ENCODE measurements at places on chromosomes 2 and 18.
A peak's percentile ranks its signal among the peaks of the same experiment; 100 is the strongest.

DNA sequence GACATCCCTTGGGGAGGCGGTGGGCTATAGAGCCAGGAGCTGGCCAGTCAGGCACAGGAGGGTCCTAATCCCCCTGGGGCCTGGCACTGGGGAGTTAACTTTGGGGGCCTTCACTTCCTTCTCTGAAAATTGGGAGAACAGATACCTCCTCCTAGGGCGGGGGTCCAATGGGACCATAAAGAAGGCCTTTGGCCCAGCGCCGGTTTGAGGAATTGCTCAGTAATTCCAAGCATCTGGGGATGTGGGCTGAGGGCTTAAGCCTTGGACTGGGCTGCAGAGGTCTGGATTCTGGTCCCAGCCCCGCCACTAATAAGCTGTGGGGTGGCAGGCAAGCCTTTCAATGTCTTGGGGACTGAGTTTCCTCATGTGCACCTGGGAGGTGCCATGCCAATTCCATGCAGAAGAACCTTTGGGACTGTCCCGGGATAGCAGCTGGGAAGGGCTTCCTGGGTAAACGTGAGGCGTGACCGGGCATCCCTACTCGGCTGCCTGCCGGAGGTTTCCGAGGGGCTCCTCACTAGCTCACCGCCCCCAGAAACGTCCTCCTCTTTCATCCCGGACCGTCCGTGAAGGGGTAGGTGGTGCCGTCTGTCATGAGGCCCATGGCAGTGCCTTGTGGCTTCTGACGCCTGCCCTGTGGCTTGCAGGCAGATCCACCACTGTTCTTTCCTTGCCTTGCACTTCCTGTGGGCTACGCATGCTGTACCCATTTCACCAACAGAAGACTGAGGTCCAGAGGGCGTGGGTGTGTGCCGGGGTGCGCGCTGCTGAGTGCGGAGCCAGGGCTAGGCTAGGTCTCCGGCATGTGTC, 67.4 kb upstream of the HPCAL1 start:
- peaks cover 2% of the 10 kb centered on the region for H3K27me3 ChIP-seq
- H3K4me1 ChIP-seq, result peaks cover 5% of the 10 kb centered on the region
- no peaks in the 10 kb centered on the region for H3K36me3 ChIP-seq

GRCh38 chr2:69149631-69150215, 136.7 kb downstream of the ANTXR1 start:
- H3K27me3 ChIP-seq, result peaks cover 5% of the 10 kb centered on the region
- no peak overlapping the region for H3K27ac ChIP-seq
- no peak overlapping the region for H3K4me3 ChIP-seq
- H3K36me3 ChIP-seq, result no peaks in the 10 kb centered on the region

DNA sequence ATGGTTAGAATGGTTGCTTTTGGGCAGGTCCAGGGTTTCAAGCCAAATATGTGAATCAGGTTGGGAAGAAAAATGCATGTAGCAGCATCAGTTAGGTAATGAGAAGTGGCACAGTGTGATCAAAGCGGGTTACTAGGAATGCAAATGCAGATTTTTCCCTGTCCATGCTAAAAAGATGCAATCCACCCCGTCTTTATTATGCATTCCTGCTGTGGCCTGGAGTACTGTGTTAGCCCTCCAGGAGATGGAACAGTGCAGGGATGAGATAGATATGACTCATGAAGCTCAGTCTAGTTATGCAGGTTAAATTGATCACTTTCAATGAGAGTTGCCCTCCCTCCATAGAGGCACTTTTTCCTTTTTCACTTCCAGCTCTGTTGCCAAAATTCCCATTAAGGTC, 283.8 kb downstream of the CTNNA2 start:
- H3K36me3 ChIP-seq, result no peaks in the 10 kb centered on the region
- no peak overlapping the region for H3K4me3 ChIP-seq
- no peak for DNase-seq

DNA sequence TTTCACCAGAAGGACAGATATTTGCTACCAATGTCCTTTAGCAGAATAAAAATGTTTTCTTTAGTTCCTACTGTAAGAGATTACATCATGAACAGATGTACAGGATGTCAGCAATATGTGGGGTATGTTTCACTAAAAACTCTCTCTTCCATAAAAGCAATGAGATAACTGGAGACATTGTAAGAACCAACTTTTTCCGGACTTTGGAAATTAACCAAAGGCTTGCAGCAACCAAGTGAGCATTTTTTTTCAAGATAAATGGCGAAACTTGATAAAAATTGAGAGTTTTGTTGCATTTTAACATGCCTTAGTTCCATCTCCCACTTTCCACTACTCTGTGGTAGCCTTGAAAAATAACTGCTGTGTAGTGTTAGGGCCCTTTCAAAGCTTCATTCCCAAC, 429.8 kb upstream of the CDH2 start:
- H3K4me3 ChIP-seq, result no peak overlapping the region
- H3K27me3 ChIP-seq, result no peaks in the 10 kb centered on the region
- DNase-seq, result no peak
- no peak overlapping the region for H3K27ac ChIP-seq
- H3K4me1 ChIP-seq, result no peaks in the 10 kb centered on the region

DNA sequence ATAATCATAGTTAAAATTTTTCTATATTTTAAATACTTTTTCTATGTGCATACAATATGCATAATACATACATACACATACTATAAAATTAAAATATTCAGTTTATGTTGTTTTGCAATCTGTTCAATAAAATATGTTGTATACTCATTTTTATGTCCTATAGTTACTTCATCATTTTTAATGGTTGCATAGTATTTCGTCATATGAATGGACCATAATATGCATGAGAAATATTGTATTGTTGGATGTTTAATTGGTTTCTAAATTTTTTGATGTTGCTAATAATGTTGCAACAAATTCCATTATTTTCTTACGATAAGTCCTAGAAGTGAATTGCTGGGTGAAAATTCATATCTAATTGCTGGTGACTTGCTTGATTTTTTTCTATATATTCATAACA, 211.5 kb upstream of the GCFC2 start:
- no peak overlapping the region for H3K4me3 ChIP-seq
- no peaks in the 10 kb centered on the region for H3K36me3 ChIP-seq
- no peaks in the 10 kb centered on the region for H3K4me1 ChIP-seq
- DNase-seq, result no peak
- no peak overlapping the region for H3K27ac ChIP-seq

DNA sequence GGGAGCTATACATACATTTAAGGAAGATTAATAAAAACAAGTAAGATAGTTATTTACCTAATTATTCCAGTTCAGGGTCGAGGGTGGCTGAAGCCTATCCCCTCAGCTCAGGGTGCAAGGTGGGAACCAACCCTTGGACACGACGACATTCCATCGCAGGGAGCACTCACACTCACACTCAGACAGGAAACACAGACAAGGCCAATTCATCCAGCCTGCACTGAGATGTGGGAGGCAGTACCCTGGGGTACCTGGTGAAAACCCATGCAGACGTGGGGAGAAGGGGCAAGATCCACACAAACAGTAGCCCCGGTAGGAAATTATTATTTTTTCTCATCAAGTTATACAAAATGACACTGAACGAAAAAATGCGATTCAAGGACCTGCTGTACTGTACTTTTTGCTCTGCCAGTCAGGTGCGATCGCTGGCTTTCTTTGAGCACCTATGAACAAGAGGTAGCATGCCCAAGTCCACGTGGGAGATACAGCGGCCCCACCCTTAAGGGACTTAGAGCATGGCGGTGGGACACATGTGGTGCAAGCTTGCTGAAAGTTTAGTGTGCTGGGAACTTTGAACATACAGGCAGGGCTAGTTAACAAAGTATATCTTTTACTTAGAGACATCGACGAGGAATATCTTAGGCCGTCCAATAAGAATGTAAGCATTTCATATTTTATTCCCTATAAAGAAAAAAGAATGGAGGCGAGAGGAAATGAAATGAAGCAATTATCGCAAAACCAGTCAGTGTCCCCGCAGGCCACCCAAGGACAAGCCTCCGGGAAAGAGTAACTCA, 624 bp downstream of the METTL8 start:
- peaks cover 50% of the 10 kb centered on the region for H3K36me3 ChIP-seq
- no peaks in the 10 kb centered on the region for H3K27me3 ChIP-seq
- H3K4me1 ChIP-seq, result peaks cover 31% of the 10 kb centered on the region
- peak overlapping the region; percentile 93 for H3K4me3 ChIP-seq
- H3K27ac ChIP-seq, result peak overlapping the region; percentile 96
- DNase-seq, result peak; percentile 29

GRCh38 chr2:239897596-239898235, 127.4 kb downstream of the NDUFA10 start:
- no peak for DNase-seq
- H3K4me3 ChIP-seq, result no peak overlapping the region
- H3K27ac ChIP-seq, result no peak overlapping the region
- no peaks in the 10 kb centered on the region for H3K36me3 ChIP-seq
- H3K27me3 ChIP-seq, result peaks cover 13% of the 10 kb centered on the region

GRCh38 chr2:237511433-237511832, 24.4 kb downstream of the MLPH start:
- H3K27ac ChIP-seq, result no peak overlapping the region
- H3K4me3 ChIP-seq, result no peak overlapping the region
- H3K36me3 ChIP-seq, result no peaks in the 10 kb centered on the region

GRCh38 chr2:203997980-203998809, 61.6 kb downstream of the ICOS start:
- H3K36me3 ChIP-seq, result peaks cover 5% of the 10 kb centered on the region
- peaks cover 72% of the 10 kb centered on the region for H3K4me1 ChIP-seq
- DNase-seq, result peak; percentile 21
- H3K27ac ChIP-seq, result no peak overlapping the region

- H3K36me3 ChIP-seq, result peaks cover 17% of the 10 kb centered on the region
- no peak for DNase-seq
- no peak overlapping the region for H3K27ac ChIP-seq
- no peak overlapping the region for H3K4me3 ChIP-seq
- H3K27me3 ChIP-seq, result no peaks in the 10 kb centered on the region
Measured at GRCh38 chr2:24762518-24762917, 30.7 kb downstream of the PTRHD1 start.

- H3K4me3 ChIP-seq, result no peak overlapping the region
- peaks cover 39% of the 10 kb centered on the region for H3K27me3 ChIP-seq
- H3K36me3 ChIP-seq, result peaks cover 2% of the 10 kb centered on the region
- peaks cover 13% of the 10 kb centered on the region for H3K4me1 ChIP-seq
Measured at GRCh38 chr2:144516981-144517865, 2.7 kb downstream of the ZEB2 start.

- H3K36me3 ChIP-seq, result no peaks in the 10 kb centered on the region
- H3K27ac ChIP-seq, result no peak overlapping the region
- H3K27me3 ChIP-seq, result no peaks in the 10 kb centered on the region
- peaks cover 8% of the 10 kb centered on the region for H3K4me1 ChIP-seq
- H3K4me3 ChIP-seq, result no peak overlapping the region
Measured at GRCh38 chr18:13363359-13363758, 144.8 kb downstream of the LDLRAD4 start.

DNA sequence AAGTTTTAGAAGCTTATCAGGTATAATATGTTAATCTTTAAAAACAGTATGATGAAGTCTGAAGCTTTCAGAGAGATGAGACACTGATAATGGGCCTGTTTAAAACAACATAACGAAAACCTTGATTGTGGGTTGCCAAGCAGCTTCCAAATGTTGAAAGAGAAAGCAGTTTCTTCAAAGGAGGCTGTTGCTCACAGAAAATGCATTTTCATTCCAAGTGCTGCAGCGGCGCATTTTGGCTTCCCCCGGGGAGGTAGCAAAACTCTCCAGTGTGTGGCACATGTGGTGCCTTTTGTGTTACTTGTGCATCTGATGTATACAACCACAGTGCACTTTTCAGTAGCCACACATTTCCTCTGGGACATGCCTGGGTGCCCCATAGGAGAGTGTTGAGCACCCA, 66.1 kb downstream of the TMEFF2 start:
- no peak for DNase-seq
- H3K36me3 ChIP-seq, result no peaks in the 10 kb centered on the region
- H3K27me3 ChIP-seq, result no peaks in the 10 kb centered on the region
- no peak overlapping the region for H3K27ac ChIP-seq
- H3K4me1 ChIP-seq, result no peaks in the 10 kb centered on the region
- H3K4me3 ChIP-seq, result no peak overlapping the region

GRCh38 chr2:37895140-37895539, 29.9 kb upstream of the RMDN2 start:
- H3K36me3 ChIP-seq, result no peaks in the 10 kb centered on the region
- H3K27ac ChIP-seq, result no peak overlapping the region
- H3K4me1 ChIP-seq, result peaks cover 17% of the 10 kb centered on the region
- DNase-seq, result no peak

- H3K27me3 ChIP-seq, result no peaks in the 10 kb centered on the region
- H3K4me1 ChIP-seq, result peaks cover 27% of the 10 kb centered on the region
- DNase-seq, result no peak
- peaks cover 14% of the 10 kb centered on the region for H3K36me3 ChIP-seq
- H3K27ac ChIP-seq, result no peak overlapping the region
Measured at GRCh38 chr2:200403814-200404213, 97.3 kb downstream of the SPATS2L start.

GRCh38 chr2:75751360-75751759, 40.6 kb upstream of the GCFC2 start:
- no peak overlapping the region for H3K27ac ChIP-seq
- DNase-seq, result no peak
- no peaks in the 10 kb centered on the region for H3K4me1 ChIP-seq

GRCh38 chr2:227939271-227940027, 68.0 kb downstream of the DAW1 start:
- DNase-seq, result no peak
- no peaks in the 10 kb centered on the region for H3K36me3 ChIP-seq
- no peaks in the 10 kb centered on the region for H3K4me1 ChIP-seq
- H3K27ac ChIP-seq, result no peak overlapping the region

- H3K36me3 ChIP-seq, result peaks cover 2% of the 10 kb centered on the region
- H3K4me1 ChIP-seq, result peaks cover 22% of the 10 kb centered on the region
- H3K4me3 ChIP-seq, result peak within 1 kb of the TSS; percentile 87
- peaks cover 10% of the 10 kb centered on the region for H3K27me3 ChIP-seq
- DNase-seq, result peak; percentile 71
Measured at GRCh38 chr2:24123195-24123921, at the start of the genes FAM228B and PFN4. Gene FAM228B, plus strand, starts transcription at chr2:24123469. Its CDS starts 893 bp downstream, at chr2:24124362. Gene PFN4, minus strand, starts transcription at chr2:24123334. Its CDS starts 799 bp downstream, at chr2:24122535.

DNA sequence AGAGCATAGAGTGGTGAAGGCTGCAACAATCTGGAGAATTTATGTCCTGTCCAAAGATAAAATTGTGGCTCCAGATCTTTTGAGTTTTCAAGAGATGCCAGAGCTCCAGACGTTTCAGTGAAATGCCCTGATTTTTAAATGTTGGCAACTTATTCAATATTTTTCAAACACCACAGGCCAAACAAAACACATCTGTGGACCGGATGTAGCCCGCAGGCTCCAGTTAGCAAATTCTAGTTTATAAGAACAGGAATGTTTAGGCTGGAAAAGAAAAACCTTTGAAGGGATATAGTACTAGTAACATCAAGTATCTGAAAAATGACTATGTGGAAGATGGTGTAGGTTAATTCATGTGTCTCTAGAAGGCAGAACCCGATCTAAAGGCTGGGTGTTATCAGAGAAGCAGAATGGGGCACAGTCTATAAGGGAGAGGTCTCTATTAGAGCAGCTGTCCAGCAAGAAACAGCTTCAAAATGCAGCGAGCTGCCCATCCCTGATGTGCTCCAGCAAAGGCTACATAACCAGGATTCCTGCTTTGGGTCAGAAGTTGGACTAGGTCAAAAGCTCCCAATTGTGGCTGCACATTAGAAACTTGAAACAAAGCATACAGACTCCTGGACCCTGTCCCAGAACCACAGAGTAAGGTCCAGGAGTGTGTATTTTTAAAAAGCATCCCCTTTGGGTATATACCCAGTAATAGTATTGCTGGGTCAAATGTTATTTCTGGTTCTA, 105.9 kb downstream of the ANKRD44 start:
- peak overlapping the region; percentile 98 for H3K27ac ChIP-seq
- H3K4me1 ChIP-seq, result peaks cover 74% of the 10 kb centered on the region

- no peak overlapping the region for H3K27ac ChIP-seq
- no peaks in the 10 kb centered on the region for H3K36me3 ChIP-seq
- no peak overlapping the region for H3K4me3 ChIP-seq
- H3K27me3 ChIP-seq, result peaks cover 29% of the 10 kb centered on the region
- no peak for DNase-seq
- H3K4me1 ChIP-seq, result no peaks in the 10 kb centered on the region
Measured at GRCh38 chr2:75548036-75548573, 12.6 kb downstream of the EVA1A start.

Measured in T-helper 2 cell treated with Interferon-gamma antibody and Interleukin-4, amounts not matched to agents 5 μg/mL and 100 μg/mL, for 36 hours (primary cell).